ENCODE measurements at places on chromosomes 11 and 22. TPM values are rescaled to one million over a fixed set of nuclear protein-coding genes. Genes with fewer than 3 reads are reported as not detected.
A peak's percentile ranks its signal among the peaks of the same experiment; 100 is the strongest.

Gene PGR
- 1.6 TPM for total RNA-seq

Gene RFPL3
- total RNA-seq: not detected

GRCh38 chr11:24234822-24235508 is 261.9 kb upstream of the LUZP2 start:
- no peaks in the 10 kb centered on the region for H3K4me1 ChIP-seq
- H3K27ac ChIP-seq: no peak overlapping the region
- DNase-seq: no peak
- H3K27me3 ChIP-seq: no peaks in the 10 kb centered on the region
- H3K36me3 ChIP-seq: no peaks in the 10 kb centered on the region

DNA sequence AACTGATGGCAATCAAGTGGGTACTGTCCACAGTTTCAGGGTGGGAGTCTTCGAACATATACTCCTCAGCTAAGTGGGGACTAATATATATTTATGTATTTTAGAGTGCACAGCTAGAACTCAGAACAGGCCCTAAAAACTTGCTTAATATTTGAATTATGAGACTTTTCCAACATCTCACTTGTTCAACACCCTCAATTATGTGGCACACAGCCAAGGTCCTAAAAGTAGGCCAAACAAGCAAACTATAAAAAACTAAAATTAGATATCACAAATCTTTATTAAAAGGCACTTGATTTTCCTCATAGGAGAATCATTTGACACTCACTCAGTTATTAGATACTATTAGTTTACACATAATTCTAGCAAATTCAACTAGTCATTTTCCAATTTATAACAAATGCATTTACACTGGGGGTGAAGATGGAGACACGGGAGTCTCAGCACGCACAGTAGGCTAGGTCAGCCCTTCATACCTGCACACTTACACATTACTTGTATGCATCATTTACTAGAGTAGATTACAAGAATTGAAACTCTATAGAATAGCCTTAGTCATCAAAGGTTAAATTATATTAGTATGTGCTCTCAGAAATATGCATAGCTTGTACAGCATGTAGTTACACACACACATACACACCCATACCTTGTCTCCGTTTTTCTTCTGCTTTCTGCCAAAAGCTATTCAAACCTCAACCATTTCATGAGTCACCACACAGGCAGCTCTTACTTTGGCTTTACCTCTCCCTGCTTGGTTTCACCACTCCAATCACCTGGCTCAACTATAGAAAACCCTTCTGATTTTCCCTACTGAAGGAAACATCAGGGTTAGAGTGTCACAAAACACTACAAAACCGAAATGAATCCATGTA is 171.5 kb downstream of the SBF2 start:
- no peak overlapping the region for H3K4me3 ChIP-seq
- no peak for DNase-seq
- no peak overlapping the region for H3K27ac ChIP-seq
- peaks cover 21% of the 10 kb centered on the region for H3K4me1 ChIP-seq
- H3K27me3 ChIP-seq: no peaks in the 10 kb centered on the region

DNA sequence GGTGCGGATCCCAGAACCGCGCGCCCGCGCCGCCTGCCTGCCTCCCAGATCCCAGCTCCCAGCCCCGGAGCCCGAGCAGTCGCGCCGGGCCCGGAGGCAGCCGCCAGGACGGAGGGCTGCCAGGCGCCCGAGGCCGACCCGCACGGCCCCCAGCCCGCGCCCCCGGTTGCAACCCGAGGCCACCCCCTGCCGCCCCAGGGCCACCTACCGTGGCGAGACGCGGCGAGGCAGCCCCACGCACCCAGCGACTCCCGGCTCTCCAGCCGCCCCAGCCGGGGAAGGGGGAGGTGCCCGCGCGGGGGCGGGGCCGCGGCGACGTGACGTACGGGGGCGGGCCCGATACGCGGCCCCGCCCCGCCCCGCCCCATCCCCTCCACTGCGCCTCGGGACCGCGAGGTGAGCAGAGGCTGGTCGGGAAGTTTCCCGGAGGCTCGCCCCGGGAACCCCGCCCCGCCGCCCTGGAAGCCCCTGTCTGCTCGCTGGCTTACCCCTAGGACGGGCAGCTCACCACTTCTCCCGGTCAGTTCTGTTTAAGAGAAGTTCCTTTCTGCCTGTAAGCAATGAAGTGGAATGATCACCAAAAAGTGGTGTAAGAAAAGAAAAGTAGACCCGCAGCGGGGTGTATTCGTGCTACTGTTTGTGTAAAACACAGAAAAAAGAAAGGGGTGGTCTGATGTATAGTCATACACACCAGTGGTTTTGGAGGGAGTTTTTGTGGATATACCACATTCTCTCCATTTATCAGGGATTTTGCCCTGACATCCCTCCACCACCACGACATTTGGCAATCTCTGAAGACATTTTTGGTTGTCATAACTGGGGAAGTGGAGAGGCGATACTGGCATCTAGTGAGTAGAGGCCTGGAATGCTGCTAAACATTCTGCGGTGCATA is at the start of gene TPST2:
TSS of gene TPST2 (minus strand) at position 288 of the 892 bp plus-strand sequence. CDS start 48,502 bp downstream, outside the sequence.
- H3K27me3 ChIP-seq: no peaks in the 10 kb centered on the region
- H3K27ac ChIP-seq: peak within 1 kb of the TSS; percentile 93
- peak; percentile 75 for DNase-seq

Gene SLC37A2
- 2.1 TPM for total RNA-seq

GRCh38 chr22:46652081-46652846 is 32.1 kb downstream of the GRAMD4 start:
- no peaks in the 10 kb centered on the region for H3K27me3 ChIP-seq
- no peaks in the 10 kb centered on the region for H3K36me3 ChIP-seq
- H3K4me3 ChIP-seq: no peak overlapping the region

DNA sequence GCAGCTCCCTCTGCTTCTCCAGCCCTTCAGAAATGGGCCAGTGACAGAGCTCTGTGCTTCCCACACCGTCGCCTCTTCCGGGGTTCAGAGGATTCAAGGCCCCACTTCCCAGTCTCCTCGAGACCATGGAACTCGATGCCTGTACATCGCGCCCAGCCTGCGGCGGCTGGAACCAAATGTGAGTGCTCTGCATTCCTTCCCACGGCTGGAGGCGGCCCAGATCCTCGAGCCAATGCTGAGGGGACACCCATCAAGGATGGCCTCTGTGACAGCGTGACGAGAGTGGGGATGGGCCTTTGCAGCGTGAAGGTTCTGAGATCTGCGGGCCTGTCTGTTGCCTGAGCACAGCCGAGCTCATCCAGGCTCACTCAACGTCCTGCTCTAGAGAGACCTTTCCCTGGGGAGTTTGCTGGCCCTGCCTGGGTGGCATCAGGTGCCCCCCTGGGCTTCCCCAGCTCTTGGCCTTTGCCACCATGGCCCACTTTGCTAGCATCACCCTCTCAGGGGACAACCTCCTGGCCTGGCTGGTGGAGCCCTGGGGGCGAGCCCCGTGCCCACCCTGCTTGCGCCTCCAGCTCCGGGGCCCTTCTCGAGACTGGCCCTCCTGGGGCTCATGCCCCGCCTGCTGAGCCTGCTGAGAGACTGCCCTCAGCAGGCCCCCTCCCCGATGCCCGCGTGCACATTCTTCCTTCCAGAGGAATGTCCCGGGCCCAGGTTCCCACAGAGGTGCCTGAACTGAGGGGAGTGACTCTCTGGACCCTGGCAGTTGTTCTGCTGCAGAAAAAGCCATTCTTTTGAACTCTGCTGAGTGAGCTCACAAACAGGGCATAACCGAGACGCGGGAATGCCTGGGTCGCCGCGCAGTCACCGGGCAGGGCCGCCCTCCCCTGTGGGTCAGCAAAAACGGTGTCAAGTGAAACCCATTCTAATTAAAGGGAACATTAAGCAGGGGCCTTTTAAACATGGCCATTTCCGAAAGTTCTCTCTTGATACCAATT is 7.3 kb upstream of the MYEOV start:
- DNase-seq: no peak
- H3K4me1 ChIP-seq: no peaks in the 10 kb centered on the region
- H3K36me3 ChIP-seq: no peaks in the 10 kb centered on the region
- no peak overlapping the region for H3K4me3 ChIP-seq

- DNase-seq: no peak
- H3K4me1 ChIP-seq: no peaks in the 10 kb centered on the region
- H3K4me3 ChIP-seq: no peak overlapping the region
- no peaks in the 10 kb centered on the region for H3K27me3 ChIP-seq
- no peak overlapping the region for H3K27ac ChIP-seq
- H3K36me3 ChIP-seq: no peaks in the 10 kb centered on the region
Observed at GRCh38 chr11:93907901-93908300, 57.5 kb upstream of the VSTM5 start.

Gene APOBEC3G
- 2.7 TPM for total RNA-seq

Gene OR52I1
- total RNA-seq: not detected

DNA sequence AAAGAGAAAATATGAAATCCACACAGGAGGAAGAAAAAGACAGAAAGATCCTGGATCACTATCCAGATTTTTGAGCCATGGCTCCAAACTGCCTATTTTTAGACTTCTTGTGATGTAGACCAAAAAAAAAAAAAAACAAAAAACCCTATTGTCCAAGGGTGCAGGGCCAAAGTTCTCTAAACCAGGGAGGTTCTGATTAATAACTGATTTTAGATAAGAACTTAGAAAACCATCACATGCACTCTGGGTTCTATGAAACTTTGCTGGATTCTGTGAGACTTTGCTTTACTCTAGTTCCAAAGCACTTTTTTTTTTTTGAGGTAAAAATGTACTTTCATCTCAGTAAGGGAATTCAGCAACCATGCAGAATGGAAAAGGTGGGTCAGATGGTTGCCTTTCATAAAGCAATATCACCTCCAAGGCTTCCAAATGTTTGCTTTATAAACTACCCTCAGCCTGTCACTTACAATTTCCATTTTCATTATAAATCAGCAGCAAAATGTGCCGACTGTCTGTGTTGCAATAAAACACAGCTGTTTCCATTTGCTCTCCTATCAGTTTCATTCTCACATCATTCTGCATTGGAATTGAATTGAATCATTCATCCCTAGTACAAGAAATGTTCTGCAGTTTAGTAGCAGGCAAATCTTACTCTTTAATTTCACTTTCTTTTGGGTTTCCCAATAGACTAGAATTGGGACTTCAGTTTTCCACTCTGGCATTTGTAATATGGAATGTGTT is 1584.3 kb upstream of the RAG2 start:
- no peak overlapping the region for H3K27ac ChIP-seq
- no peak for DNase-seq
- H3K4me3 ChIP-seq: no peak overlapping the region
- no peaks in the 10 kb centered on the region for H3K27me3 ChIP-seq
- H3K4me1 ChIP-seq: no peaks in the 10 kb centered on the region

Gene LRRC74B
- not detected for total RNA-seq

Gene GLB1L2
- total RNA-seq: 2.9 TPM

Gene ADAMTS8
- 0.26 TPM for total RNA-seq

Gene MIAT
- 0.02 TPM for total RNA-seq

DNA sequence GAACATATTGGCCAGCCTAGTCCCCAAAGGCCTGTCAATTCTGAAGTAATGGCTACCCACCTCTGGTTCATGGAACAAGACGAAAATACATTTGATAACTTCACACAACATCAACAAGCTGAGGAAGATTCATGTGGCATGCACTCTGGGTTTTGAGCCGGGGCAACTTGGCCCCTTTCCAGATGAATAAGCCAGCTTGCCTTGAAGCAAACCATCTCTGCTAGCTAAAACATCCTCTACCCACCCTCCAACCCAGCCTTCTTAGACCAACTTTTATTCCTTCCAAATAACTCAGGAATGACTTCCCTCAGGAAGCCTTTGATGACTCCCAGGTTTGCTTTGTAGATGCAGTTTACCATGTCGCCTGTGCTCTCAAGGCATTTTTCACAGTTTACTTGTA is 94.4 kb downstream of the SLC1A2 start:
- no peak for DNase-seq
- no peaks in the 10 kb centered on the region for H3K36me3 ChIP-seq
- H3K4me3 ChIP-seq: no peak overlapping the region
- H3K4me1 ChIP-seq: no peaks in the 10 kb centered on the region
- H3K27me3 ChIP-seq: no peaks in the 10 kb centered on the region

Gene LRRC75B
- total RNA-seq: 1.9 TPM

DNA sequence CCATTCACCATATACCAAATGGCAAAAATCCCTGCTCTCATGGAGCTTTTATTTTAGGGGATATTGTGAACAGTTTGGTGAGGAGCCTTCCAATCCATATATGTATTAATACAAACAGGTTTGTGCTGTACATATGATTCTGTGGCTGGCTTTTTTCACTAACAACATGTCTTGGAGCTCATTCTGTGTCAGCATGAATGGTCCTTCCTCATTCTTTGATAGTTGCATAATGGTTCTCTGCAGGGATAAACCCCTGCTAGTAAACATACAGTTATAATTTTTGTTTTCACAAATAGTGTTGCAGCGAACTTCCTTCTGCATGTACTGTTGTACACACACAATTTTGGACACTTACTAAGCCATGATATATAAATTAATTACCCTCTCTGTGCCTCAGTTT is 8.3 kb downstream of the PRR5L start:
- H3K36me3 ChIP-seq: no peaks in the 10 kb centered on the region
- DNase-seq: no peak
- no peak overlapping the region for H3K27ac ChIP-seq
- no peaks in the 10 kb centered on the region for H3K27me3 ChIP-seq
- peaks cover 3% of the 10 kb centered on the region for H3K4me1 ChIP-seq

GRCh38 chr11:119727523-119728151 is 1.4 kb downstream of the NECTIN1 start:
- no peak for DNase-seq
- no peaks in the 10 kb centered on the region for H3K36me3 ChIP-seq
- H3K4me1 ChIP-seq: peaks cover 18% of the 10 kb centered on the region
- no peak overlapping the region for H3K27ac ChIP-seq
- H3K4me3 ChIP-seq: peak overlapping the region; percentile 91

DNA sequence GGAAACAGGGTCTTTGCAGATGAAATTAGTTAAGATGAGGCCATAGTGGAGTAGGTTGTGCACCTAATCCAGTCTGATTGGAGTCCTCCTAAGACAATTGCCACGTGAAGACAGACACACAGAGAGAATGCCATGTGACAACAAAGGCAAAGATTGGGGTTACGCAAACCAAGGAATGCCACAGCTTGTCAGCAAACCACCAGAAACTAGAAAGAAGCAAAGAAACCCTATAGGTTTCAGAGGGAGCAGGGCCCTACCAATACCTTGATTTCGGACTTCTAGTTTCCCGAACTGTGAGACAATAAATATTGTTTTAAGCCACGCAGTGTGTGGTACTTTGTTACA is 8.2 kb upstream of the LAYN start:
- H3K4me3 ChIP-seq: no peak overlapping the region
- DNase-seq: no peak
- H3K27me3 ChIP-seq: no peaks in the 10 kb centered on the region

Gene KDM4E
- not detected for total RNA-seq

DNA sequence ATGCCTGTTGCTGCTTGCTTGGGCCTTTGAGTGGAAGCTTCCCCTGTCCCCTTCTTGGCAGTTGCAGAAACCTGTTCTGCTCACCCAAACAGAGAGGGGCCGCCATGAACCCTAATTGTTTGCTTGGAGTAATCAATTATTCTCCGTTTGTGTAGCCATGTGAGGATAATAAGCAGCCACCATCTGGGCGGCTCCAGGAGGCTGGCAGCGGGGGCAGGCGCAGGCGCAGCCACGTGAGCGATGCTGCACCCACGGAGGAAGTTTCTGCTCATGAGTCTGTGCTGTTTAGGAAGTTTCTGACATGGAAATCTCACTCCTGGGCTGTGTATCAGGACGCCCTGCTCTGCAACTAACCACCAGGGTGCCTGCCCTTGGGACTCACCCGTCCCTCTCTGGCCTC is 90.1 kb downstream of the MPPED1 start:
- H3K4me3 ChIP-seq: no peak overlapping the region
- no peaks in the 10 kb centered on the region for H3K4me1 ChIP-seq
- DNase-seq: no peak
- H3K27ac ChIP-seq: no peak overlapping the region
- H3K36me3 ChIP-seq: no peaks in the 10 kb centered on the region

Gene SCGB1C1
- total RNA-seq: not detected

Gene LMO2
- total RNA-seq: 41.9 TPM
